ENCODE measurements at places on chromosomes 1 and 21.

- DNase-seq: no peak
These were observed 19.1 kb downstream of the NME7 start for GRCh38 chr1:169348383-169349036.

GRCh38 chr1:174606471-174606870 lies 158.7 kb downstream of the GPR52 start:
- no peak for DNase-seq

GRCh38 chr1:7784492-7785071 lies 491 bp downstream of the PER3 start:
- DNase-seq: no peak

GRCh38 chr1:240136402-240136801 lies 44.7 kb downstream of the FMN2 start:
- no peak for DNase-seq

DNA sequence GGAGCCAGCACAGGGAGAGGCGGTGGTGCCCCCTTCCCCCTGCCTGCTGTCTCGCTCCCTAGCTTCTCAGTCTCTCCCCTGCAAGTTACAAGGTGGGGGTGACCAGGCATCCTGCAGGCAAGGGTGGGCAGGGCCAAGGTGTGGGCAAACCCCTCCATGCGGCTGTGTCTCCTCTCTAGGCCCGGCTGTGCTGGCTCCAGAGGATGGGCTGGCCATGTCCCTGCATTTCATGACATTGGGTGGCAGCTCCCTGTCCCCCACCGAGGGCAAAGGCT lies 14.6 kb downstream of the NTRK1 start:
- DNase-seq: no peak
